ENCODE measurements at places on chromosomes 1 and 21.

GRCh38 chr1:118785246-118785645, 202.9 kb downstream of the TBX15 start:
- no peak for DNase-seq

GRCh38 chr1:96472471-96472870, 249.1 kb upstream of the PTBP2 start:
- DNase-seq, result no peak

- DNase-seq, result peak; percentile 47
Observed at GRCh38 chr1:223714849-223715603, 2.7 kb downstream of the CAPN2 start.

DNA sequence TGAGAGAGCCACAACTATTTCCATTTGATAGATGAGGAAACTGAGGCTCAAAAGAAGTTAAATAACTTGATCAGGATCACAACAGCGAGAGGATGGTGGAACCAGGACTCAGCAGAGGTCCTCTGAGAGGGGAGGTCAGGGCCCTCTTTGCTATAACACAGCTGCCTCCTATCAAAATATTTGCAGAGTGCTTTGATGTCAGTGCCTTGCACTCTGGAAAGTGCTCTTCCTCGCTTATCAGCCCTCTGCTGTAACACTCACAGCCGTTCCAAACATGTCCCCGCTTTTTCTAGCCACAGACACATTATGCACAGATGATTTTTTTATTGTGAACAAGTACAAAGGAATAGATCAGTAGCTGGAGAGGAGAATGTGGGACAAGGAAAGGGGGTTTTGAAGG, 71.8 kb upstream of the ARHGAP29 start:
- DNase-seq, result no peak

- DNase-seq, result peak; percentile 51
Observed at GRCh38 chr1:42380586-42381279, at the start of gene RIMKLA. Gene RIMKLA (plus strand): TSS chr1:42380792. CDS start chr1:42380935, 143 bp downstream.

DNA sequence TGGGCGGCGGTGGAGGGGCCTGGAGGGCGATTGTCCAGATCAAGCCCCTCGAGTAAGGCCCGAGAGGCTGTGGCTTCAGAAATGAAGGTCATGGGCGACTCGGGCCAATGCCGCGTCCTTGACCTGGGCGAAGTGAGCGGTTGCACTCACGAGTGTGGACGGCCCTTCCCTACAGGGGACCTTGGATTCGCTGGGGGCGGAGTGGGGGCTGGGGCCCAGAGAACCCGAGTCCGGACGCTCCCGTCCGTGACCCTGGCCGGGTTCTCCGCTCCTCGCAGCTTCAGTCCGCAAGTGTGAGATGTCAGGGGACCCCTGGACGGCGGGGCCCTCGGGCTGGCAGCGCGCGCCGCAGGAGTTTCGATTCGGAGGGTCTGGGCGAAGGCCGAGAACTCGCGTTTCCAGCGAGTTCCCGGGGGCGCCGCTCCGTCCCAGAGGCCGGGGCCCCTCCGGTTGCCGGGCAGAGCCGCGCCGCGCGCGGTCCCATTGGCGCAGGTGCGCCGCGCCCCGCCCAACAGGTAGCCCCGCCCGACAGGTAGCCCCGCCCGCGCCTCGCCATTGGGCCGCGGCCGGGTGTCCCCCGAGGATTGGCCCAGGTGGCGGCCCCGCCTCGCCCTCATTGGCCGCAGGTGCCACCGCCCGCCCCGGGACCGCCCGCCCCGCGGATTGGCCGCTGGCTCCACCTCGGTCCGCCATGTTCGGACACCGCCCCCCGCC, at the start of gene PRKCZ:
PRKCZ (plus strand) TSS at position 694 of the 714 bp plus-strand sequence. CDS start 220 bp downstream, outside the sequence.
- peak; percentile 28 for DNase-seq

- no peak for DNase-seq
Observed at GRCh38 chr1:182610606-182611194, 6.5 kb upstream of the RGS16 start.

GRCh38 chr21:31349208-31349607, 5.1 kb upstream of the TIAM1 start:
- DNase-seq, result no peak

DNA sequence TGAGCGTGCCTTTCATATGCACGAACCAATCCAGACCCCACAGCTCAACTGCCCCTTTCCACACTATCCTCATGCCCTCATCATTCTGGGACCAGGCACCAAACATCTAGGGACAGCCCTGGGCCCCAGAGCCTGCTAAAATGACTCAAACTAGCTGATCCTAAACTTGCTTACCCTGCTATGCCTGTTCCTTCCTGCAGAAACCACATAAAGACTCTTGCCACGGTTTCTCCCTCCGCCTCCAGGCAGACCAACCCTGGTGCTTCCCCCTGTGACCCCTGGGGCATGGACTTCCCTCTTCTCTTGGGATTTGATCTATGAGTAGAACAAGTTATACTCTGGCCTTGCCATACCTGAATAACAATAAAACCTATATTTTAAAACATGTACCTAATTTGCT, 138.0 kb upstream of the CD34 start:
- peak; percentile 77 for DNase-seq

GRCh38 chr21:25737421-25737820, 2.6 kb downstream of the GABPA start:
- DNase-seq, result no peak

GRCh38 chr1:94863919-94864318, 43.8 kb downstream of the SLC44A3 start:
- peak; percentile 43 for DNase-seq

- peak; percentile 36 for DNase-seq
Observed at GRCh38 chr1:171736196-171736595, 5.7 kb downstream of the VAMP4 start.

- peak; percentile 45 for DNase-seq
Observed at GRCh38 chr1:59404796-59405195, 107.9 kb downstream of the FGGY start.

- DNase-seq, result no peak
Observed at GRCh38 chr21:45460611-45461368, 55.8 kb downstream of the COL18A1 start.

DNA sequence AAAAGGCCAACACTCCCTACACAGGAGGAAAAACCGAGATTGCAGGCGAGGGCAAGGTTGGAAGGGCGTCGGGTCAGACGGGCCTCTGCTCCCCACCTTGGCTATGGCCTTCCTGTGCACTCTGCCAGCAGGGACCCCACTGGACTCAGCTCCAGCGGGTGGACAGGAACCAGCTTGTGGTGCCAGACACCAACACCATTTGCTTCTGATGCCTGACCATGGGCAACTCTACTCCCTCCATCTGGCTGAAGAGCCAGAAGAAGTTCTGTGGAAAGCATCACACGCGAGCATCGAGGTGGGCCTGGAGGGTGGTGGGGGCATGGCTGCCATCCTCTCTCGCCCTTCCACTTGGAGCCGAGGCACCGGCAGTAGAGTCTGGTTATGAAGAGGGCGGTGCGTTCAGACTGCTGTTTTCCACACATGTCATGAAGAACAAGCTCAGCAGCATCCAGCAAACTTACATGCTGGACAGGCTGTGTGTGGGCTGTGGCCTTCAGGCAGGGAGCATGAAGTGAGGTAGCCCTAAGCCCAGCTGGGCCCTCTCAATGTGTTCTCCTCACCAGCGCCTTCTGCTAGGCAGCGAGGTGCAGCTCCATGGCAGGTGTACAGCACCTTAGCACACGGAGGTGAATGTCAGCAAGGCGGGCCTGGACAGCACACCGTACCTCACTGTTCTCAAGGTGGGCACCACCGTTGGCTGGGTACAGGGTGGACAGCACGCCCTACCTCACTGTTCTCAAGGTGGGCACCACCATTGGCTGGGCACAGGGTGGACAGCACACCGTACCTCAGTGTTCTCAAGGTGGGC, 15.6 kb upstream of the ZNF669 start:
- no peak for DNase-seq

GRCh38 chr1:147267711-147268110, 25.2 kb downstream of the CHD1L start:
- no peak for DNase-seq

DNA sequence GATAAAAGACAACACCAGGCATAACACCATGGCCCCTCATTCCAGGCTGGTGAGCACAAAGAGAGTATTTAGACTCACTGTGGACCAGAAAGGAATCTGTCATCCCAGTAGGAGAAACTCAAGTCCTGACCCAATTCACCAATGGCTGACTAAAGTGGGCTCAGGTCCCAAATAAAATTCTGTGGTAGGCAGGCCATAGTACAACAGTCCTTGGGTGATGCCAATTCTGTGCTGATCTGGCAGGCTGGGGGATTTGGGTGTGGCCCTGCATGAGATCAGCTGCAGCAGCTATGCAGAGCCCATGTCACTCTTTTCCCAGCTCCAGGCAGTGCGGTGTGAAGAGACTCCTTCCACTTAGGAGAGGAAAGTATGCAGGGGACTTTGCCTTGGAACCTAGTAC, 245.1 kb downstream of the LBR start:
- no peak for DNase-seq

GRCh38 chr1:178189814-178190213, 95.9 kb downstream of the RASAL2 start:
- DNase-seq, result peak; percentile 54

DNA sequence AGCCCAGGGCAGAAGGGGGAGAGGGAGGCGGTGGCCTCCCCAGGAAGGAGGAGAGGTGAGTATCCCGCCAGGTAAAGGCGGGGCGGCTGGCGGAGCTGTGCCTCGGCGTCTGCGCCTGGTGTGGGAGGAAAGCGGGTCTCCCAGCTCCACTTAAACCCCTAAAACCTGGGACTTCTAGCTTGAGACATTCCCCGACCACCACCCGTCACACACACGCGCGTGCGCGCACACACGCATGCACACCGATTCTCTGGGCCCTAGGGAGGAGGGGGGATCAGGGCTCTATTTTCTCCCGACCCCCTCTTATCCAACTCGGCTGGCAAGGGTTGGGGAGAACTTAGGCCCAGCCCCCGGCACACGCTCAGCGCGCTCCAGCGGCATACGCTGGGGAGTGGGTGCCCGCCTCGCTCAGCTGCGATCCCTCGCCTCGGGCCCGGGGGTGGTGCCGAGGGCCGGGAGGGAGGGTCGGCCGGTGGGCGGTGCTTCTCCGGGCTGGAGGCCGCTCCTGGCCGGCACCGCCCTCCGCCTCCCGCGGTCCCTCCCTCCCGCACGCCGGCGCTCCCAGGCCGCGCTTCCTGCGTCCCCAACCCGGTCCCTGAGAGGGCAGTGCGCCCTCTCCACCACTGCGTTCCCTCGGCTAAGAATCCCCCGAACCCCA, at the start of gene TMEM51:
TMEM51 (plus strand) TSS at position 564 of the 658 bp plus-strand sequence. CDS start 61,341 bp downstream, outside the sequence.
- DNase-seq, result peak; percentile 85

DNA sequence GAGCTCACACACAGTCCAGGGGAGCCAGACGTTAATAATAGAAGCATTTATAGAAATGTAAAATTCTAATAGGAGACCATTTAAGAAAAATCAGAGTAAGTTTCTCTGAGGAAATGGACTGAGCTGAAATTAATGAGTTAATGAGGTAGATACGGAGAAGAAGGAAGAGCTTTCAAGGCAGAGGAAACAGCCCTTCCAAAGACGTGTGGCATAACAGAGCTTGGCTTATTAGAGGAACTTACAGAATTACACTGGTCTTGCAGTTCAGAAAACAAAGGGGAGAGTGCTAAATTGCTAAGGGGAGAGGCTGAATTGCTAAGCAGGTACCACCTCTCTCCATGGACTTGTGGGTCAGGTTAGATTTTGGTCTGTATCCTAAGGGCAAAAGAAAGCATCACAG, 8.2 kb upstream of the PIGK start:
- DNase-seq, result peak; percentile 5

- DNase-seq, result no peak
Observed at GRCh38 chr1:238401144-238401543, 510.4 kb upstream of the ZP4 start.

- DNase-seq, result no peak
Observed at GRCh38 chr1:13570924-13571323, 12.7 kb upstream of the PDPN start.

- DNase-seq, result peak; percentile 95
Observed at GRCh38 chr21:38811257-38811656, 5.5 kb downstream of the ETS2 start.

DNA sequence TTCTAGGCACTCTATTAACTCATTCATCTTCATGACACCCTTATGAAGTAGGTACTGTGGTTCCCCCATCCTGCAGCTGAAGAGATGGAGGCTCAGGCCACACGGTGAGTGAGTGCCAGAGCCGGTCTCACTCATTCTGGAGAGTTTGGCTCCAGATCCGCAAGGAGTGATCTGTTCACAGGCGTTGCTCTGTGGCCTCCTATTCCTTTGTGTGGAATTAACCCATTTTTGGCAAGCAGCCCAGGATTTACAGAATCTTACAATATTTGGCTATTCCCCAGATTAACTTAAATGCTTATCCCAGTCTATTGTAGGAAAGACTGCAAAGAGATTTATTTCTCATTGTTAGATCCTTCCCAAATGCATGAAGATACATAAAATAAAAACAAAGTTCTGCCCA, 29.6 kb downstream of the KIAA0040 start:
- DNase-seq, result no peak

DNA sequence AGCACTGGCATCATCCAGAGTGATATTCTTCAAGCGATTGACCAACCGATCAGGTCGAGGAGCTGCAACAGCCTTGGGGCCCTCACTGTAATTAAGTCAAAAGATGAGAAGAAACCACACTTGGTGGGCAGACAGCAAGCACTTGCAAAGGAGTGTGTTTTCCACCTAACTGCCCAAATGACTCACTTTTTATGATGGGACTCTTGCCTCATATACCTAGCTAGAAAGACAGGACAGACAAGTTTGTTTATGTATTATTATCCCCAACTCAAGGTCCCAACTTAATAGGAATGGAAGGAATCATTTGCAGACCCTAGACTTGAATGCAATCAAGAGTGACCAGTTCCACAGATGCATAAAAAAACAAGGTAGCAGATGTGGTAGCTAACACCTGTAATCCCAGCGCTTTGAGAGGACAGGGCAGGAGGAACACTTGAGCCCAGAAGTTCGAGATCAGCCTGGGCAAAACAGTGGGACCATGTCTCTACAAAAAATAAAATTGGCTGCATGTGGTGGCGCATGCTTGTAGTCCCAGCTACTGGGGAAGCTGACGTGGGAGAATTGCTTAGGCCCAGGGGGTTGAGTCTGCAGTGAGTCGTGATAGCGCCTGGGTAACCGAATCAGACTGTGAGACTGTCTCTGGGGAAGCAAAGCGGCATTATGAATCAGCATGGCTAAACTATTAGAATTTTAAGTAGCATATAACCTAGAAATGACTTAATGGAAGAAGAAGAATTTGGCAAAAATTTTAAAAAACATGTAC, 2.3 kb upstream of the NRAS start:
- no peak for DNase-seq

DNA sequence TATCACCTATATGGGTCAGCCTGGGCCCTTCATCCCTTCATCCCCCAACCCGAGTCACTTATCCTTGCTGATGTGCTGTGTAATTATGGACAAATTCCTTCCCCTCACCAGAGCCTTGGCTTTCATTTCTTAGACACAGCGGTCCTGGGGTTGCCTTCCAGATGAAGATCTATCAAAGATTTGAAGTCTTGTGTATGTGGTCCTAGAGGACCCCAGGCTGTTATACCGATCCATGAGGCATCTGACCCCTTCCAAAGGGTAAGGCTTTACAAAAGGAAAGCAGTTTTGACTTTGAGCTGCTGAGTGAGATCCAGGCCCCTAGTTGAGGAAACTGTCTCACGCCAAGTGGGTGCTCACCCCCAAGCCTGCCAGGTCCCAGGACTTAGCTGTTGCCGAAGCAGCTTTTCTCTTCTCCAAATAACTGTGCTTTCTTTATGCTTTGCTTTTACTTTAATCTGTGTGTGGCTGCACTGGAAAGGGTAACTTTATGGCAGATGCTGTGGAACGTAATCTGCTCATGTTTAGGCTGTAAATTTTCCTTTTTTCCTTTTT, 37.6 kb downstream of the MAN1C1 start:
- no peak for DNase-seq

GRCh38 chr1:5986018-5986417, 6.2 kb downstream of the NPHP4 start:
- DNase-seq, result no peak

GRCh38 chr1:5640845-5641244, 351.4 kb downstream of the NPHP4 start:
- DNase-seq, result no peak

All from suppressor macrophage treated with lipopolysaccharide for 4 hours (primary cell).